Choroid plexus epithelial cell (primary cell): ENCODE measurements at places on chromosomes 3 and 15.

DNA sequence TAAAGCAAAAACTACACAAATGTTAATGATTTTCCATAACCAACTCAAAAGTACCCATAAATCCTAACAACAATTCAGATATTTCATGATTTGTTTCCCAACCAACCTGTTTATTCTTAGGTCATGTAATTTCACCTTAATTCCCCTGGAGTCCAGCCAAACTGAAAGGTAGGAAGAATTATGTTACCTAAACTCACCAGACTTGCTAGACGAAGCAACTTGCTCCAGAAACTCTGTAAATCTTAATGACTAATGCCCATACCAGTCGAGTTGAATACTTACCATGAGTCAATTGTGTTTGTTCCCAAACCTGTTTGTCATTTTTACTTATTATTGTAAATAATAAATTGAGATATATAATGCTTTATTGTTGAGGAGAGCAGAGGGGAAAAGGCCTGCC lies 1030.0 kb downstream of the TBL1XR1 start:
- DNase-seq = no peak

- no peak for DNase-seq
Measured at GRCh38 chr3:69914395-69914794, 85.1 kb upstream of the SAMMSON start.

DNA sequence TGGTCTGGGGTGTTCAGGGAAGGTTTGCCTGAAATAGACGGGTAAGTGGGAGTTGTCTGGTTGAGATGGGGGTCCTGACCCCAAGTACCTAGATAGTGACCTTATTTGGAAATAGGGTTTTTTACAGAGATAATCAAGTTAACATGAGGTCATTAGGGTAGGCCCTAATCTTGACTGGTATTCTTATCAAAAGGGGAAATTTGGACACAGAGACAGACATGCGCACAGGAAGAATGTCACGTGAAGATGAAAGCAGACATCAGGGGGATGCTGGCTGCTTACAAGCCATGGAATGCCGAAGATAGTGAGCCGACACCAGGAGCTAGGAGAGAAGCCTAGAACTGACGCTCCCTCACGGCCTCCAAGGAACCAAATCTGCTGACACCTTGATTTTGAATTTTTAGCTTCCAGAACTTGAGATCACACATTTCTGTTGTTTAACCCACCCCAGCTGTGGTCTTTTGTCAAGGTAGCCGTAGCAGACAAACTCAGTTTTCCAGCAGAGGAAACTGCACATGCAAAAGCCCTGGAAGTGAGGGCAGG lies 17.1 kb downstream of the BHLHE40 start:
- no peak for DNase-seq

- DNase-seq = peak; percentile 95
Measured at GRCh38 chr3:151226088-151226563, 23.1 kb upstream of the GPR171 start.
